ENCODE measurements at places on chromosomes 4 and X.

- DNase-seq, result no peak
Measured at GRCh38 chr4:26131711-26132110, 189.1 kb upstream of the RBPJ start.

- DNase-seq, result no peak
Measured at GRCh38 chr4:38958453-38959190, 73.6 kb downstream of the TMEM156 start.

DNA sequence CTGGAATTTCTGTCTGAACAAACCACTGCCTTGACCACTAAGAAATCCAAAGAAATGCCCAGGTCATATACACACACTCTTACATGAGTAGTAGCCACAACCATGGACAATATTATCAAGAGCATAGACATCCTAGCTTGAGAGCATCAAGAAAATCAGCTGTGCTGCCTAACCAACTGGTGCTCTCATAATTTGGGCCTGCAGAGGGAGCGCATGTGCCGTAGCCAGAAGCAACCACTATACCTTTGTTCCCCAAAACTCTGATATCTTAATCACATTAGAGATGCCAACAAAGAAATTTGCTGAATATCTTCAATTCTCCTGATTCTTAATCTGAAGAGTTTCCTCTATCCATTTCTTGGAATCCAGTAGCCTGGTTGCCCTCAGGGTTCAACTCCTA lies 163.6 kb downstream of the ZNF674 start:
- DNase-seq, result peak; percentile 22

- DNase-seq, result no peak
Measured at GRCh38 chr4:86092684-86093083, 267.2 kb downstream of the MAPK10 start.

- DNase-seq, result no peak
Measured at GRCh38 chr4:54764476-54764875, 106.7 kb downstream of the KIT start.

DNA sequence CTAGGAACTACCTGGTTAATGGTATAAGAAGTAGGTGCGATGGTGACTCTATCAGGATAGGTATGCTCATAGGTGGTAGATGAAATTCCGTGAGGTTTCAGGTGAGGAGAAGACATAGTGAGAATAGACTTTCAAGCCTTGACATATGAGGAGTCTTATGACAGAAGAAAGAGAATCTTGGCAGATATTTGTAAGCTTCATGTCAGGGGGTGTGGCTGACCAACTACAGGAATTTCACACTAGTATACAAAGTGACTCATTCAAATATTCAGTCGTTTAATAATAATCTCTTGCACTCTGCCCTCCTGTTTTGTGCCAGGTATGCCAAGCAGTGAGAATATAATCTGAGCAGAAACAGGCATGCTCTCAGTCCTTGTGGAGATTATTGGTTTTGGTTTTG lies 22.8 kb downstream of the PACRGL start:
- DNase-seq, result no peak

DNA sequence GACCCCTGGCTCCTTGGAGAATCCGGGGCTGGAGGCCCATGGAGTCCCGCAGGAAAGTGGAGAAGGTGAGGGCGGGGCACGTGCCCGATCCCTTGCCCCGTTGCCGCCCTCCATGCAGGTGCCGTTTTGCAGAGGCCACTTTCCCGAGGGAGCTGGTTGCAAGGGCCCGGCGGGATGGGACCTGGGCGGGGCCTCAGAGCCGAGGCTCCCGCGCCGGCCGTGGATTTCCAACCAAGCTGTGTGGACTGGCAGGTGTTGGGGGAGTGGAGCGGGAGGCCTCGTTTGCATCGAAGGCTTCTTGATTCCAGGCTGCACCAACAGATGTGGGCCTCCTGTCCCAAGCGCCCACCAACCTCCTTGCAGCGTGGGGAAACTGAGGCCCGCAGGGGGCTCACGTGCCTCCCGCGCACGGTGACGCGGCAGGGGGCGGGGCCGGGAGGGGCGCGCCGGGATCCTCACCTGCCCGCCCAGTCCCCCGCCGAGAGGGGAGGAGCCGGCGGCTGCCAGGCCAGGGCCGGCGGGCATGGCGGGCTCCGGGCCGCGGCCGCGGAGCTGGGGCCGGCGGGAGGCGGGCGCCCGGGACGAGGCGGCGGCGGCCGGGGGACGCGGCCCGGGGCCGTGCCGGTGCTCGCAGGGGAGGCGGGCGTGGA lies 24.9 kb downstream of the SH3BP2 start:
- peak; percentile 64 for DNase-seq

DNA sequence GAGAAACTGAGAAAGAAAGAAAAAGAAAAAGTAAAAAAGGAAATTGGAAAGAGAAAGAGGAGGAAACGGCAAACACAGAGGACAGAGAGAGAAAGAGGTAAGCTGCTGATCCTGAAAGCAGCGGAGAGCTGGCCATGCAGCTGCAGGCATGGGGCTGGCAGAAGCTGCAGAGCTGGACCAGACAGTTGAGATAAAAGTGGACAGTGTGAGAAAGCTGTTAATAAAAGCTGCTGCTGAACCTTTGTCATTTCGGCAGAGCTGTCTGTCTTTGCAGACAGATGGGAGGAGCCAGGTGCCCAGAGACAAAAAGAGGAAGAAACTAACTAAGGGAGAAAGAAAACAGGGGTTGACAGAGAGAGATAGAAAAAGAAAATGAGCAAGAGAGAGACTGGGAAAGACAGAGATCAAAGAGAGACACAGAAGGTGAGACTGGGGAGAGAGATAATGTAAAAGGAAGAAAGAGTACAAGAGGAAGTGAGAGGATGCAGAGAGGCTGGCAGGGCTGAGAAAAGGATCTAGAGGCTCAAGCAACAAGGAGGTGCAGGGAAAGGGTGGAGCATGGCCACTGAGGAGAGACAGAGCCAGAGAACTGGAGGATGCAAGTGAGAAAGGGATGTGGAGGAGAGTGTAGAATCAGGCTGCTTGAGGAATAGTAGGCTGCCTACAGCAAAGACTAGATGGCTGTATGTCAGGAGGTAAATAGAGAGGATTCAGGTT lies 376.8 kb upstream of the FGF16 start:
- no peak for DNase-seq

- DNase-seq, result no peak
Measured at GRCh38 chr4:41424522-41424921, 113.4 kb upstream of the LIMCH1 start.

GRCh38 chr4:150205016-150205415 lies 126.8 kb downstream of the DCLK2 start:
- no peak for DNase-seq

- peak; percentile 5 for DNase-seq
Measured at GRCh38 chrX:139759637-139760036, 51.7 kb upstream of the MCF2 start.
